Activated CD4-positive, CD25-positive, alpha-beta regulatory T cell treated with anti-CD3 and anti-CD28 coated beads, Interleukin-2, amount 50 U/mL, for 24 hours (primary cell): ENCODE measurements at places on chromosomes 12 and 14.
A peak's percentile ranks its signal among the peaks of the same experiment; 100 is the strongest.

GRCh38 chr12:4933411-4933810, 23.7 kb downstream of the KCNA1 start:
- ATAC-seq = no peak

- ATAC-seq = no peak
Observed at GRCh38 chr12:105862163-105862821, 276.5 kb downstream of the NUAK1 start.

- no peak for ATAC-seq
Observed at GRCh38 chr12:5008661-5009060, 35.0 kb upstream of the KCNA5 start.

DNA sequence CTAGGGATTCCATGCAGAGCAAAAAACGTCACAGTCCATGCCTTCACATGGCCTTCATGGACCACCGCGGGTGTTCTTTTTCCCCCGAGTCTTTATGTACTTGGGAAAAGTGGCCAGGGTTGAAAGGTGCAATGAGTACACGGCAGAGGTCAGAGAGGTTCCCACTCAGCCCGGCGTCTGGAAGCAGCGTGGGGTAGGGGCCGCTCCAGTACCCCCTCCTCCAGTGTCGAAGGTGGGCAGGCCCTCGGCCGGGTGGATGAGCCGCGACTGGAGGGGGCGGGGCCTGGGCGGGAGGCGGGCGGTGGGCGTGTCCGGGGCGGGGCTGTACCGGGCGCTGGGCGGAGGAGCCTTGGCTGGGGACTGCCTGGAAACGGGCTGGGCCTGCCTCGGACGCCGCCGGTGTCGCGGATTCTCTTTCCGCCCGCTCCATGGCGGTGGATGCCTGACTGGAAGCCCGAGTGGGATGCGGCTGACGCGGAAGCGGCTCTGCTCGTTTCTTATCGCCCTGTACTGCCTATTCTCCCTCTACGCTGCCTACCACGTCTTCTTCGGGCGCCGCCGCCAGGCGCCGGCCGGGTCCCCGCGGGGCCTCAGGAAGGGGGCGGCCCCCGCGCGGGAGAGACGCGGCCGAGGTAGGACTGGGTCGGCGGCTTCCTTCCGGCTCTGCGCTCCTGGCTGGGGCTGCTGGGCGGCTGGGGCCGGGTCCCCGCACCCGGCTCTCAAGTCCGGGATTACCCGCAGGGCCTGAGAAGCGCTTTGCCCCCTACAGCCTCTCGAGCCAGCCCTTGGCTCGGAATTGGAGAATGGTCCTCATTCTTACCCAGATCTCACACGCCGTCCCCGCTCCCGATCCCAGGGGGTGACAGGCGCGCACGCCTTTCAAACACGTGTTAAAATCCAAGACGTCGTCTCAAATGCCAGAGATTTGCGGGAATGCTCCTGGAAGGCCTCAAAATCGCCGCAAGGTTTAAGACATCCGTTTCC, at the start of gene RXYLT1:
Gene RXYLT1, plus strand, starts transcription at position 412 of the 984 bp plus-strand sequence. Its CDS starts 52 bp downstream, at position 464.
- peak; percentile 95 for ATAC-seq

DNA sequence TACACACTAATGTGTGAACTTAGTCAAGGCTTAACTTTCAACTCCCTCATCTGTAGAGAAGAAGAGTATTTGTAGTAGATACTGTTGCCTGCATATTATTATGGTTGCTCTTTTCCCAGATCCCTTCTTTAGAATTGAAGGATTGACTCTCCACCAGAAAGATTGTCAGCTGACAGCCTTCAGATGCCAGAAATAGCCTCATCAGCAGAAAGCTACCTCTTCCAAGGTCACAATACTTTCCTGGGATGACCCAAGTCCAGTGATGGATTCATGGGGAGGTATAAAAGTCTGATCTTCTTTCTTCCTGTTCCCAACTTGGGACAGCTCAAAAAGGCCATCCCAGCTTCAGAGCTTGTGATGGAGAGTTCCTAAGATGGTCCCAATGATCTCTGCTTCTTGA, 78.2 kb downstream of the TBX5 start:
- ATAC-seq = no peak

GRCh38 chr12:5155866-5156265, 112.2 kb downstream of the KCNA5 start:
- no peak for ATAC-seq

GRCh38 chr12:97805146-97805545, 342.5 kb downstream of the RMST start:
- ATAC-seq = no peak

GRCh38 chr12:132525011-132525832, 35.3 kb downstream of the FBRSL1 start:
- ATAC-seq = no peak

GRCh38 chr12:65308601-65309071, 30.2 kb downstream of the MSRB3 start:
- no peak for ATAC-seq

DNA sequence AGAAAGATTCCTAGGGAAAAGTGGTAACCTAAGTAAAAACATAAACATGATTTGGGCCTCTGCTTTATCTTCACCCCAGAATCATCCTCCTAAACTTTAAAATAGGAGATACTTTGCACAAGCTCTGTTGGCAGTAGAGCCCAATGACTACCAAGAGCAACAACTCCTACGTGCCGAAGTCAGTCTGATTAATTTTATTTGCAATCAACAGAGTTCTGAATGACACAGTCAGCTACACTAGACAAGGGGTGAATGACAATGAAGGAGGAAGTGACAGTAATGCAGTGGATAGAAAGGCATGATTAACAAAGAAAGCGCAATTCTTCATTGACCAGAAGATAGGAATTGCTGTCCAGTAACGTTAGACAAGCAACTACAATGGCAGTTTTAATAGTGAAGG, 957.9 kb upstream of the USP15 start:
- no peak for ATAC-seq
